ENCODE measurements at places on chromosomes 6 and 20.

GRCh38 chr6:108009894-108010293, 51.9 kb upstream of the SEC63 start:
- no peak for DNase-seq

DNA sequence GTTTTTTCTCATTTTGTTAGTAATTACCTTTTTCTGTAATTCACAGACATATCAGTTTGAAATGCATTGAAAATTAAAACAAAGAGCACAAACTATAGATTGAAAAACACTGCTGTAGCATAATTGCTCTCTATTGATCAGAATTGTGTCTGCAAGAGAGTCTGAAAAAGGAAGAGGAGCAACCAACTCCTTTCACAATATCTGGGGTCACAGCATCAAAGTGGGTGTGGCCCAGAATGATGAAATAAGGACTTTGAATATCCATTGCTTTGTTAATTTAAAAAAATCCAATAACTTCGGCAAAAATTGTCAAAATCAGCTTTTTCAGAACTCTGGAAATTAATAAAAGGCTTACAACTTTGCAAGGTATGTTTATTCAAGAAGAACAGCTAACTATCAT, 99.2 kb downstream of the MYLK4 start:
- no peak for DNase-seq

GRCh38 chr6:11231564-11232192, 790 bp downstream of the NEDD9 start:
- DNase-seq: no peak

DNA sequence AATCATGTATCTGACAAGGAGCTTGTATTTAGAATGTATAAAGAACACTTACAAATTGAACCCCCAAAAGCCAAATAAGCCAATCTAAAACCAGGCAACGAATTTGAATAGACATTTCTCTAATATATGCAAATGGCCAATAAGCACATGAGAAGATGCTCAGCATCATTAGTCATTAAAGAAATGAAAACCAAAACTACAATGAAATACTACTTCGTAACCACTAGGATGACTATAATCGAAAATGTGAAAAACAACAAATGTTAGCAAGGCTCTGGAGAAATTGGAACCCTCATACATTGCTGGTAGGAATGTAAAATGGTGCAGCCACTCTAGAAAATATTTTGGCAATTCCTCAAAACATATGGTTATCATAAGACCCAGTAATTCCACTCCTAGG, 105.8 kb upstream of the TOP1 start:
- no peak for DNase-seq

GRCh38 chr20:1888796-1889463, 6.3 kb upstream of the SIRPA start:
- no peak for DNase-seq

DNA sequence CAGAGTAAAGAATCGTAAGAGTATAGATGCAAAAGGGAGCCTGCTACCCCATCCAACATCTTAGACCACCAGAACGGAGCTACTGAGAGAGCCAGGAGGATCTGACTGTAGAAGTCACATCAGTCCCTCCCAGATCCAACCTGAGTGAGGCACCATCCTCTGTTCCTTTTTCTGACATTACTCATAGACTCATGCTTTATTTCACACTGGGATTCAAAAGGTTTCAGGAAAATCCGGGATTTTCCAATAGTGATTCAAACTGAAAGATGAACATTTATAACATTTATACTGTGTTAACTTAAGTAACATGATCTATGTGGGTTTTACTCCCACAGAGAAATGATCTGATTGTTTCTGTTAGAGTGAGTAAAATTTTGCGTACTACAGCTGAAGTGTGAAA, 868.6 kb upstream of the GJE1 start:
- DNase-seq: no peak

DNA sequence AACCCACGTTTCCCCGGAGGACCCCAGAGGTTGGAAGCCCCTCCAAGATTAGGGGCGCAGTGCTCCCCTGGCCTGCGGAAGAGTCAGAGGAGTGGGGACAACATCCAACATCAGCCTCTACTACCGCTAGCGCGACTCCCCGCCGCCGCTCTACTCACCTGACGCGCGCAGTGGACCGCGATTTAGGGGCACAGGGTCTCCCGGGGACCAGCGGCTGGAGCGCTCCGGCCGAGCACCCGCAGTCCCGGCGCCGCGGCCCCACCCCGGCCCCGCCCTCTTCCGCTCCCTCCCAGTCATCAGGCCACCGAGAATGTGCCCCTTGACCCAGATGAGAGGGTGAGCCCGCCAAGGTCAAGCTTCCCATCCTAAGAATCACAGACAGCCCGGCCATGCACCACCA, at the start of gene ZFP57:
Gene ZFP57, minus strand, starts transcription at position 249 of the 400 bp plus-strand sequence. CDS start 4,149 bp downstream, outside the sequence.
- no peak for DNase-seq

Data from stimulated activated CD8-positive, alpha-beta memory T cell treated with anti-CD3 and anti-CD28 coated beads, Interleukin-15, amount 100 ng/mL, for 48 hours (primary cell).